ENCODE measurements at places on chromosomes 3 and 15.

DNA sequence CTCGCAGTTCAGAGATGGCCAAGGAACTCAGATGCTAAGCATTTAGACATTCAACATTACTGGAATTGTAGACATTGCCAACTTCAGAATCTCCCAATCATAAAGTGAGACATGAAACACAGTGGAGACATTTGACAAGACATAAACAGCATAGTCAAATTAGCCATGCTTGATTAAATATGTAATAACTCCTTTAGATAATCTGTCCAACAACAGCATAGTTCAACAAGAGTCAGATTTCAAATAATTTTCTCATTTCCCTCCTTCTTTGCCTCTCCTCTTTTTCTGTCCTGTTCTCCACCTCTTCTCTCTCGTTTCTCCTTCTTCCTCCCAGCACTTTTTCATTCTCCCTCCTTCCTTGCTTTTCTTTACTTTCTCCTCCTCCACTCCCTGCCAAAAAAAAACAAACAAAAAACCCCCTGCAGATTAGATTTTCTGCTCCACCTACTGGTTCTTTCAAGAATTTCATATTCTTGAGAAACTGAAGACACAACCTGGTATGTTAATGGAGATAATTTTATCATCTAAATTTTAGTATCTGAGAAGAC is 20.2 kb downstream of the CPOX start:
- DNase-seq = no peak

DNA sequence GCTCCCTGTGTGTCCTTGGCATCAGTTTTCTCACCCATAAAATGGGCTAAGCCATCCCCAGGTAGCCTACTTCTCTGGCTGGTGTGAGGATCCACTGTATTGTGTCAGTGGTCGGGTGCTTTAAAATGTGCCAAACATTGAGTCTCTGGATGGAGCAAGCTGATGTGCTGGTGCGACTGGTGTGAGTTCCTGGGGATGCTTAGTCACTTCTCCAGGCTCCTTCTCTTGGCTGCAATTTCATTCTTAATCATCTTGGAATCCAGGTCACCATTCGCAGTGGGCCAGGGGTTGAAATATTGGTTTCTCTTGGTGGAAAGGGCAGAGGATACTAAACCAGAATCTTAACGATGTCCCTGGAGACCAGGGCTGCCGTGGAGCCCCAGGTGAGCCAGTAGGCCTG is 29.3 kb downstream of the SCN5A start:
- no peak for DNase-seq

- DNase-seq = no peak
Observed at GRCh38 chr15:83747050-83747717, 93.3 kb downstream of the ADAMTSL3 start.

DNA sequence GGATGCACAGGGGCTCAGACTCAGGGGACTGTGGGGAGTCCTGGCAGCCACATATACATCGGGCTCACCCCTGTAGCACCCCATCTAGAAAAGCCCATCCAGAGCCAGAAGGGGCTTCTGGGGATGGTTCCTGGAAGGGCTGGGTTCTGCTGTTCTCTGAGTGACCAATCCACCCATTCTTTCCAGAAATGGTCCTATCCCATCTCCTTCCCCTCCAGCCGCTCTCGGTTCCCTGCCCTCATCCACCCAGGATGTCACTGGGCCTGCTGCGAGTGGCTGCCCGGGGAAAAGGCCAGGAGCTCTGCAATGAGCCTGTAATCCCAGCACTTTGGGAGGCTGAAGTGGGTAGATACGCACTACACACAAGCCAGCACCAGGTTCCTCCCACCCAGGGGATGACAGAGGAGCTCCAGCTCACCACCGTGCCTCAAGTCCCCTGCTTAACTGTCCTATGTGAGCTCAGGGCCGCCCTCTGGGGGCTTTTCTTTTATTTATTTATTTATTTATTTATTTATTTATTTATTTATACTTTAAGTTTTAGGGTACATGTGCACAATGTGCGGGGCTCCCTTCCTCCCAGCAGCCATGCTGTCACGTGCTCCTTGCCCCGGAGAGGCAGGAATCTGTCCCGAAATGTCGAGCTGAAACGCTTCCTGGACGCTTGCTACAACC is 13.6 kb upstream of the CSK start:
- no peak for DNase-seq

GRCh38 chr3:48528754-48529153 is 24.8 kb upstream of the SHISA5 start:
- DNase-seq = no peak

DNA sequence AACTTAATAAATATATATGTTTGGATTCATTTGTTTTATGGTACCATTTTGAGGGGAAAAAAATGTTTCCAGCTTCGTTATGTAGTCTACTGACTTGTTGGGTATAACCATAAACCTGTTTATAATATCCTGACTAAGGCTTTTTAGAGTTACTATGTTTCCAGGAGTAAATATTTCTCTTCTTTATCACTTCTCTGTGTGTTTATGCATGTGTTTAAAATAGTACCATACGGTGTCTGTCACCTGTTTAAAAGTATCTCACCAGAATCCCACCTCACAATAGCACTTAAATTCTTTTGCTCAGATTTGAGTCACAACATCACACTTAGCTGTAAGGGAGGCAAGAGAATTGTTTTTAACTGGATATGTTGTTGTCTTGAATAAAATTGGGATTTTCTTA is 15.1 kb downstream of the LACTB start:
- DNase-seq = no peak

- no peak for DNase-seq
Observed at GRCh38 chr3:147419781-147420224, 10.6 kb downstream of the ZIC1 start.

- DNase-seq = no peak
Observed at GRCh38 chr3:160919942-160920341, 163.9 kb downstream of the PPM1L start.

GRCh38 chr3:11734-12133 is 184.8 kb upstream of the CHL1 start:
- no peak for DNase-seq

DNA sequence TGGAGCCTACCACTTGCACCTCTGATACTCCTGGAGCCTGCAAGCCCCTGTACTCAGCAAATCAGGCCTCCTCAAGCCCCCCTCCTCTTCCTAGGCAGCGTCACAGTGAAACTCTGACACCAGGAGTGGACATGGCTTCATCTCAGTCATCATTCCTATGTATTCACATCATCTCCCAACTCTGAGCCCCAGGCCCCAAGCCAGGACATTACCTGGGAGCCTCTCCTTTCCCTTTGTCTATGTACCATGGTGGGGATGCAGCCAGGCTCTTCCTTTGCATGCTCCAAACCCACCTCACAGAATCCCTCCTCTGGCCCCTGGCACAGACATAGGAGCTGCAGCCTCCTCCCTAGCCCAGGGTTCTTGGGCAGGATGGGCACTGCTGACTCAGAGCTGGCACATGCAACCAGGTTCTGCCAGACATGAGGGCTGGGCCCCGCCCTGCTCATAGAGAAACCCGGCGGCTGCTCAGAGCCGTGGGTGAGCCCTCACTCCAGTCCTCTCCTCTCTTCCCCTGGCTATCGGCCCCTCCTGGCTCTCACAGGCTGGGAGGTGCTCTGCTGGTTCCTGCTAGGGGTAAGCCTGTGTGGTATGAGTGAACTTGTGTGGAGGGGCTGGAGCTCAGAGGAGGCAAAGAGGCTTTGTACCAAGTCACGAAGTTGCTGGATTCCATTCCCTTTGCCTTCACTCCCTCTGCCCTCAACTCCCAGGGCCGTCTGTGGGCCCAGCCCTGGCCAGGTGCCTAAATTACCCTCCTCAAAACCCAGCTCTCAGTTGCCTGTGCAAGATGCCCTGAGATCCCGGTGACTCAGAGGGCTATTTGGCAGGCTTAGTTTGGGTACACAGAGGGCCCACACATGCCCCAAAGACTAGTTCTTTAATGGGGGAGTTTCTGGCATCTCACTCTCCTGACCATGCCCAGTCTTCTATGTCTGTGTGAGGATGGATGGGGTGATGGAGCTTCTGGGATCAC is 1.9 kb upstream of the PLCD1 start:
- DNase-seq = no peak

GRCh38 chr3:154040283-154040682 is 80.9 kb upstream of the ARHGEF26 start:
- DNase-seq = no peak

GRCh38 chr3:52205727-52206372 is 7.9 kb downstream of the ALAS1 start:
- no peak for DNase-seq

DNA sequence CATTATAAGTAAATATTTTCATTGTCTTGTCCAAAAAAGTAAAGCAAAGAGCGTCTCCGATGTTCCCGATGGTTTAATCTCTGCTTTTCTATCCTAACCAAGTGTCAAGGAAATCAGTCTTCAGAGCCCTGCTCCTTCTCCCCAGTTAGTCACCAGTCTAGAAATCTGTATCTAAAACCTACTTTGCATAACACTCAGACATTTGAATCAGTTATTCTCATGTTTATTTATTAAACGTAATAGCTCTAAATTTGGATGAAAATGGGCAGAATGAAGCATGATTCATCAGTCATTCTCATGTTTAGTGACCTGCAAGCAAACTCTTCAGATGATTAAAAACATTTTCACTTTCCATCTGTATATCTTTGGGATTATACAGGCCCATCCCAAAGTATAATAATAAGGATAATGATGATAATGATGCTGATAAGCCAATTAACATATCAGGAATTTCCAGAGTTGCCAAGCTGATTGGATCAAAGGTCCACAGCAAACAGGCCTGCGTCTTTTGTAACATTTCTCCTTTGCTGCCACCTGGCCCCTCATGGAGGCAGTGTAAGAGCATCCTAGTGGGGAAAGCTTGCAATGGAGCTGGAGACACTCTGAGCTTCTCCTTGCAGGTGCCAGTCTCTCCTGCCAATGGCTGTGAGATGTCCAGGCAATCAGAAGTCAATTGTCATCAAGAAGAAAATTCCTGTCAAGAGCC is 273.9 kb downstream of the IGSF11 start:
- DNase-seq = no peak

DNA sequence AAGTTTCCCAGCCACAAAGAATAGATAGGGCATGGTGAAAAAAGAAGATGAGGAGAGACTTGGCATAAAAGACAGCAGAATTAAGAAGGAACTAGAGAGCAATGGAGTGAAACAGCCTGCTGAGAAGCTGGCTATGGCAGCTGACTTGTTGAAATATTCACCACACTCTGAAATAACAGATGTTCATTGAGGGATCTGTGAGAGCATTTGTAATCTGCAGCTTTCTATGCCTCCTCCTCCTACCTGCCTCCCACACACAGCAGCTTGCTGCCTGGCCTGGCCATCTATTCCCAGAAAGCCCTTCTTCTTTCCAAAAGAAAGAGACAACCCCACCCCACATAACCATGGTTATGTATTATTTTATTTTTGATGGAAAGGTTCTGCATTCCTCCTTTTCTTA is 303.9 kb downstream of the GAP43 start:
- no peak for DNase-seq

DNA sequence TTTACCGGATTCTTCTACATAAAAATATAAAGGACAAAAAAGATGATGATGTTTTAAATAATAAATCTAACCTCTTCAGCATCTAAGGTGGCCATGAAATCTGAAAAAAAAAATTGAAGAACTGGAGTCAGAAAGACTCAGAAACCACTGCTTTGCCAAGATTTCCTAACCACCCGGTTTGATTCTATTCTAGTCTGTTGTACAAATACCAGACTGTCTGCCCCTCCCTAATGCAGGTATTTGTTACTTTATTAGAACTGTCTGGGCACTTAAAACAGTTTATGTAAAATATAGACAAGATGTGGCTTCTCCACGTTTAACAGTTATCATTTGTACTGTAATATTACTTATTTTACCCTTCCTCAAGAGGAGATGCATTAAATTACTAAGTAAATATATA is 48.8 kb downstream of the UACA start:
- DNase-seq = no peak

GRCh38 chr3:4982773-4983738 is 3.8 kb downstream of the BHLHE40 start:
- DNase-seq = no peak

DNA sequence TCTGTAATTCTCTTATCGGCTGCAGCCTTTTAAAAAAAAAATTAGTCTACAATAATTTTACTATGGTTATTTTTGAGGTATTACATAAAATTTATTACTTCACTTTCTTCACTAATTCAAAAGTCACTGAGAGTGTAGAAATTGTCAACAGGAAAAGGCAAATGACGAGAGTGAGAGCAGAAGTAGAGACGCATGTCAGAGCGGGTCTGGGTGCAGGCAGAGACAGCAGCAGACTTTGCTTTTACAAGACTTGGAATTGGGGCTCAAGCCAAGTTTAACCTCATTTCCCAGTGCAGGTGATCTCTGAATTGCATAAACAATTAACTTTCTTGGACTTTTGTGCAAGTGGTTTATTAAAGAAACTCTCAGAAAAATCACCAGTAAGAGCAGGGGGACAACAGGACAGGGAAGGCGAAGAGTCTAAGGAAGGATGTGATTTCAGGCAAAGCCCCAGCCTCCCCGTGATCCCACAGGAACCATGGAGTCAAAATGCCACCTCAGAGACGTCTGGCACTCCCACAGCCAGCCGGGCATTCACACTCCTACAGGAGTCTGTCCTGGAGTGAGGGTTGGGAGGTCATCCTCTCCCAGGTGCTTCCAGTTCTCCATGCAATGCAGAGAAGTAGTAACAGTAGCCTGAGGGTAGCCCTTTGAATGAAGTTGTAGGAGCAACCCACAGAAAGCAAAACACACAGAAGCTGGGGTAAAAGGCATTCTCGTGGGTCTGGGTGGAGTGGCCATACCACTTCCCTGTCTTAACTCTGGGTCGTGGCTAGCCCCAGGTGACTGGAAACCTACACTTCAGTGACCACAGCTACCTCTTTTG is 274.0 kb upstream of the TGFBR2 start:
- DNase-seq = no peak

DNA sequence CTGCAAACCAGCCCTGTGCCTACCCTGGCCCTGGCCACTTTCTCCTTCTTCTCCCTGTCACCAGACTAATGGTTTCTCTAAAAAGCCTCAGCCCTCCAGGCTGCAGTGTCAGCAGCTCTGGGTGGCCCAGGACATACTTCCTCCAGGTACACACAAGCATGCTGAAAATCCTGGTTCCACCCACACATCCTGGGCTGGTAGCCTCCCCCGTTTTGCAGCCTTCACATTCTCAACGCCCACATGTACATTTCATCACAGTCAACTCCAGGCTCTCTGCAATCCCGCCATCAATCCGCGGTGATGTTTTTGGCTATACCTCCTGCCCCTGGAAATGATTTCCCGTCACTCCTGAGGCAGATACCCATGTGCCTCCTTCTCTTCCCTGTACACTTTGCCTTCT is 59.4 kb downstream of the MAGEF1 start:
- no peak for DNase-seq

DNA sequence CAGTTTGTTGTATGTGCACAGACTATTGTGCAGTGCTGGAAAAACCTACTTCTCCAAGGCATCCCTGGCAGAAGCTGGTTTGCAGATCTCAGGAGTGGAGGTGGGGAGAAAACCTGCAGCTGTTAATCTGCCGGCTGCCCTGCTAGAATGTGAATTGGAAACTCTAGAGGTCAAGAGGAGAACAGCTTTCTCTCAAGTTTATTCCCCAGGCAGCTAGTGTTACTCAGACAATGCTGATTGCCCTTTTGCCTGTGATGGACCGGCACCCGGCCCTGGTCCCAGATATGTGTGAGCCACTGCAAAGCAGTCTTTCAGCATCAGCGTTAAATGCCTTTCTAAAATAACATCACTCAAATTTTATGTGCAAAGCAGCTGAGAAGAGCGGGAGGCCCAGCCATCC is 129.7 kb upstream of the TPM1 start:
- DNase-seq = no peak

- DNase-seq = no peak
Observed at GRCh38 chr3:114299941-114300624, 6.3 kb downstream of the TIGIT start.
